ENCODE measurements at places on chromosomes 1 and 21.
A peak's percentile ranks its signal among the peaks of the same experiment; 100 is the strongest.

- no peak for DNase-seq
Measured at GRCh38 chr21:27114111-27114510, 147.2 kb upstream of the ADAMTS5 start.

- DNase-seq: no peak
Measured at GRCh38 chr1:181043025-181043888, 9.5 kb downstream of the MR1 start.

DNA sequence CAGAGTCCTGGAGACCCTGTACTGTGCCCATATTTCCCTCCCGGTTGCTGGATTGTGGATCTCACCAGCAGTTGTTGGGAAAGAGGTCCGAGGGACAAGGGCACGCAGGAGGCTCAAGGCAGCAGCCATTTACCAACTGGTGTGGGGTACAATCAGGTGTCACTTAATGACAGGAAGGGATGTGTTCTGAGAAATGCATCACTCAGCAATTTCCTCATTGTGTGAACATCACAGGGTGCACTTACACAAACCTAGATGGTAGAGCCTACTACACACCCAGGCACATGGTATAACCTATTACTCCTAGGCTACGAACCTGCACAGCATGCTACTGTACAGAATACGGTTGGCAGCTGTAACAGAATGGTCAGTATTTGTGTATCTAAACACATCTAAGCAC lies 20.7 kb downstream of the SLC44A3 start:
- no peak for DNase-seq

DNA sequence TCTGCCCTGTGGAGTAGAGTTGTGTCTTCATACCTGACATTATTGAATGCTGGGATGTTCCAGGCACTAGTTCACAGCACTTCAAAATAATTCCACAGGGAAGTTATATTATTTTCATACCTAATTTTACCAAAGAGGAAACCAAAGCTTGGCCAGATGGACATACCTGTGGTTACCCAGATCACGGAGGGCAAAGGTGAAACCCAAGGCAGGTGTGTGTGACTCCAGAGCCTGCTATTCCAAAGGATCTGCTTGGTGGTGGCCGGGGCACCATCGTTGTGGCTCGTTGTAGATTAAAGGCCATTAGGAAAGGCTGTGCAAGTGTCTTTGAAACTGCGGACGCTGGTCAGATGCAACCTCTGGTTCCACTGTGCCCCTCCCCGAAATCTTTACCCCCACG lies 108.6 kb downstream of the ZBTB18 start:
- DNase-seq: no peak

DNA sequence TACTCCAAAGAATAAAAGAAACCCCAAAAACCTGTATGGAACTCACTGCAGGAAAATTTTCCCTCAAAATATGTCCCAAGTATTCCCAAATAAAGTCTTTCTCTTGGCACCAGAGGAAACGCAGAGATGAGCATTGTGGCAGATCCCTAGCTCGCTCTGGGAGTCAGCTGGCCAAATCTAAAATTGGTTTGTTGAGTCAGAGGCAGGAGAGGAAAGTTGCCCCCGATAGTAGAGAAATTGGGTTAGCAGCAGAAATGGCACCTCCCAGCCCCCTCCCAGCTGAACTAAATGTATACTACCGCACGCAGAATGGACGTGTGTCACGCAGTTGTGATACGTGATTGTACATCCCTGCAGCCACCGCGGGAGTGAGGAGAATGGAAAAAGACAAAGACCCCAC lies 39.9 kb upstream of the TARBP1 start:
- DNase-seq: no peak

DNA sequence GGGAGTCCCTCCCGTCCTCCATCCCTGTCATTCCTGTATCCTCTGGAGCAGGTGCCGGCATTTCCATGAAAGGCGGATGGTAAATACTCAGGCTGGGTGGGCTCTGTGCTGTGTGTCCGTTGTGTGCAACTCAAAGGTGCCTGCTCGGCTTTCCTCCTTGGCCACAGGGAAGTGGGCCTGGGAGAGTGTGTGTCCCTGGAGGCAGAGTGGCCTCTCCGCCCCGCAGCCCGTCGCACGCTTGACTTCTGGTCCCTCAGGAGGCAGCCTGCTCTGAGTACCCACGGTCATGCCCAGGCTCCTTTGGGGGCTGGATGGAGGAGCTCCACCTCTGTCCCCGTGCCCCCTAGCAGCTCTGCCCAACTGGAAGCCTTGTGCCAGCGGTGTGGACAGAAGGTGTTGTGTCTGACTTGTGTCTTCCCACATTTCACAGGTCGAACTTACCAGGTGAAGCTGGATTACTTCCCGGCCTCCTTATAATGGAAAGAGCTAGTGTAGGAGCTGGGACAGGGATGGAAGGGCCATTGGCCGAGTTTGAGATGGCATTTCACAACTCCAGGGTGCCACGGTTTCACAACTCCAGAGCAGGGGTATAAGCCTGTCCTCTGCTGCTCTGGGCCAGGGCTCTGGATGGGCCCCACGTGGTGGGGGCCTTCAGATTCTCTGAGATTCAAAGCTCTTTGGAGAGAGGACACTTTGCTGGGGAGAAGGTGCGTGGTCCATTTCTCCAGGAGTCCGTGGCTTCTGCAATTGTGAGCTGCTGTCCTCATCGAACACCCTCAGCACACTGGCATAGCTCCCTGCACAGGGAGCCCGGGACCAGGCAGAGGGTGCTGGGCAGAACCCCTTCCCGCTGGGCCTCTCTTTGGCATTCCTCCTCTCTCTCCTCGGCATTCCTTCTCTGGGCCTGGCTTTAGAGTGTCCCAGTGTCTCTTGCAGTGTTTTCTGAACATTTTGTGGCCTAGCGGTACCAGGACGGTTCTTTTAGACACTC lies 152.7 kb upstream of the COL6A1 start:
- DNase-seq: peak; percentile 11

DNA sequence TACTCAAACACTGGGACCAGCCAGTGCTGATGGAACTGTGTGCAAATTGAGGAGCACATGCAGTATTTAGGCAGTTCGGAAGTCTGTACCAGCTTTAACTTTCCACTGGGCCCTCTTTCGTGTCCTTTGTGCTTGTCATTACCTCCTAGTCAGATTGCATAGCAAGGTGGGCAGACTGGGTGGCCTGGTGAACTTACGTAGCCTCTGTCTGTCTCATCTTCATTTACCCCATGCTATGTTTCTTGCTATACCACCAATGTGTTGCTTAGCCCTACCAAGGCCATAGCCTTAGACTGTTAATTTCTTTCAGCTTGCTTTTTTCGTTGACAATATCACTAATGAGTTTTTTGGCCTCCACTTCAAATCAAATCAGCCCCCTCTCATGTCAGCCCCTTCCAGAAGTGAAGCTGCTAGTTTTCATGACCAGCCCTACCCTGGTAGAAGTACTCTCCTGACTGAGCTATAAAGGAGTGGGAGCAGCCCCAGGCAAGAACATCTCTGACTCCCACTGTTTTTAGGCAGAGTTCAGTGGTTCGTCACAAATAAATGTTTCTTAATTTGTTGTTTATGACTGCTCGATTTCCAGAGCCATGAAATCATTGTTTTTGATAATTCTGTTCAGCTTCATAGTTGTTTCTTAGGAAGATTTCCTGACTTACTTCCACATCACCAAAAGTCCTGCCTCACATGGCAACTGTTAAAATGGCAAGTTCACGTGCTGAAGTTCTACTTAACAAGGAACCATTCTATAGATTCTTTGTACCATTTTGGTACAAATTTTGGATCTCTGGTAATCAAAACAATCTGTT lies 19.3 kb downstream of the PRKACB start:
- peak; percentile 16 for DNase-seq

DNA sequence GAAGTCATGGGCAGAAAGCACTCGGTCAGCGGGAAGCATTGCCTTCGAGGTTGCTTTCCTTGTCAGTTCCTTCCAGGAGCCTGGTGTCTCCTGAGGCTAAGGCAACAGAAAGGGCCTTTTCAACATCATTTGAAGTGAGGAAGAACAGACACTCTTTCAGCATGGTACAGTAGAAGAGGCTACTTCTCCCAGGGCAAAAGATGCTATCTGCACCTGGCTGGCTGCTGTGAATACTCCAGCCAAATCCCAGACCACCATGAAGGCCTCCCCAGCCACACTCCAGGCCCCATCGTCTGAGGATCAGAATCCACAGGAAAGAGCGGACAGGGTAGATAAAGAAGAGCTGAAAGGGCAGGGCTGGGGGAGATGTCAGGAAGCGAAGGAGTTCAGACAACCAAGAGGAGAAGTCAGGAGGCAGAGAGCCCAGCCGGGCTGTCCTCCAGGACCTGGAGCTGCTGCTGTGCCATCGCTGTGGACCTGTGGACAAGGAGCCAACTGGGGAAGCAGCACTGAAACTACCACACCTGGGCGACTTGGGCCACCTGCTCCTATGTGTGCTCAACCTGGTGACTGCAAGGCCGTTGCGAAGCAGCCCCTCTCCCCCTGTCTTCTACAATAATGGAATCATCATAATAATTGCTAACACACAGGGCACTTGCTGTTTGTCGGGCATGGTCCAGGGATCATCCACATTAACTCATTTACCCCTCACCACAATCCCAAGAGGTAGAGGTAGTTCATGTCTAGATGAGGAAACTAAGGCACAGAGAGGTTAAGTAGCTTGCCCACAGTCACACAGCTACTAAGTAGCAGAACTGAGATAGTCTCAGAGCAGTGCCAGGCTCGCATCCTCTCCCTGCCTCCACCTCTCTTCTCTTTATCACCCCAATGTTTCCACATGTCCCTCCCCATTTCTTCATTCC lies 88.0 kb upstream of the ZBTB40 start:
- DNase-seq: no peak

GRCh38 chr1:193533853-193534252 lies 347.4 kb upstream of the B3GALT2 start:
- no peak for DNase-seq

- DNase-seq: peak; percentile 86
Measured at GRCh38 chr1:18926315-18927081, 24.1 kb upstream of the ALDH4A1 start.

- no peak for DNase-seq
Measured at GRCh38 chr1:119204961-119205357, 64.5 kb upstream of the WARS2 start.

- DNase-seq: no peak
Measured at GRCh38 chr1:28195780-28196179, 19.3 kb upstream of the PTAFR start.

DNA sequence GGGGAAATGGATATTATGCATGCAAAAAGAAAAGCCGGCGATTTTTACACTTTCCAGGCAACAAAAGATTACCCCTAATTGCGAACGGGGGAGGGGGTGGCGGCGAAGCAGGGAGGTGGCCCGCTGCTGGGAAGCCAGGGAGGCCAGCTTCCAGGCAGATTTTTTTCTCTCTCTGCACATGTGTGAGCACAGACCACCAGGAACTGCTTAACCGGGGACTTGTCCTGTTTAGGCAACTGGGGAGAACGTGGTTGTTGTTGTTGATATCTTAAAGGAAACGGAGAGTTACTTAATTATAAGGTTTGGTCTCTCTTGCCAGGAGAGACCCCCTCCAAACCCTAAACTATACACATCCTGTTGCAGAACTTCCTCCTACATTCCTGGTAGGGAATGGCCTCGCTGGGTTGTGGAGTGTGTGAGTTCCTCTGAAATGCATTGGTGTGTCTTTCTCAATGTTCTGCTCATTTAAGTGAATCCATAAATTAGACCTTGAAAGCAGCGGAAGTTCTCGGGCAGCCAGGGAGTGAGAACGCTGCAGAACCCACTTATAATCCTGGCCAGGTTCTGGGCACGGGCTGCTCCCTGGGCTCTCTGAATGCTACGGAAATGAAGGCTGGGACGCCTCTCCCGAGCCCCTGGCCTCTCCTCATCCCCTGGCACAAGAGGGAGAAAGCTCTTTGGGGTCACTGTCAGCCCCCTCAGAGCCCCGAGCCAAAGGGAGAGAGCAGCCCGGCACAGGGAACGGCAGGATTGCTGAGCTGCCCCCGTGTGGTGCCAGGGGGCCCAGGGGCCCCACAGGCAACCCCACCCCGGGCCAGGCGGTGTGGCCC lies 250.0 kb downstream of the FOXD2 start:
- DNase-seq: no peak

GRCh38 chr1:186325239-186325638 lies 49.8 kb downstream of the TPR start:
- peak; percentile 30 for DNase-seq

DNA sequence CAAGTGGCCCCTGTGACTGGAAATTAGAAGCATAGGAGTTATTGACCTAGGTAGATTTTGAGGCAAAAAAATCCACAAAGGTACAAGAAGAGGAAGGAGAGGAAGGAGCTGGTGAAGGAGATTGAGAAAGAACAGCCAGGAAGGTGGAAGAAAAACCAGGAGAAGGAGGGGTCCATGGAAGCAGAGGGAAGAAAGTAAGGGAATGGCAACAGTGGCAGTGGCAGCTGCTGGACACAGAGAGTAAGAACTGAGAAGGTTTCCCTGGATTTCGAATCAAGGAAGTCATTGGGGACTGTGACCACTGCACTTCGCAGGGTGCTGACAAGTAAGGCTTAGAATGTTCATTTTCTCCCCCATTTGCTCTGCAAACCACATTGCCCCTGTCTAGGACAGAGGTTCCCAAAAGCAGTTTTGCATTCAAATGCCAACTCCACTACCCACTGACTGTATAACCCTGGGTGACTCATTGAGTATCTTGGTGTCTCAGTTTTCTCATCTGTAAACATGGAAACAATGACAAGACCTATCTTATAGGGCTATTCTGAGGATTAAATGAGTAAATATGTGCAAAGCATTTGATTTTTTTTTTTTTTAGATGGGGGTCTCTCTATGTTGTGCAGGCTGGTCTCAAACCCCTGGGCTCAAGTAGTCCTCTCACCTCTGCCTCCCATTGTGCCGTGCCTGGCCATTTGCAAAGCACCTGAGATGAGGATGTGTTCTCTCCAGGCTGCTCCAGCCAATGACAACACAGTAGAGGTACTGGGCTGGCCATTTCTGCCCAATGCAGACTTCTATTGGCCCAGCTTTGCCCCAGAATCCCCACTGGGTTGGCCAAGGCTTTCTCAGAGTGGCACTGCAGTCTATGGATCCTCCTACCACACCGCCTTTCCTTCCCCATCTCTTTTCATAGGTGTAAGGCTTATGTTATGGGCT lies 9.3 kb upstream of the CAPN2 start:
- DNase-seq: peak; percentile 72

DNA sequence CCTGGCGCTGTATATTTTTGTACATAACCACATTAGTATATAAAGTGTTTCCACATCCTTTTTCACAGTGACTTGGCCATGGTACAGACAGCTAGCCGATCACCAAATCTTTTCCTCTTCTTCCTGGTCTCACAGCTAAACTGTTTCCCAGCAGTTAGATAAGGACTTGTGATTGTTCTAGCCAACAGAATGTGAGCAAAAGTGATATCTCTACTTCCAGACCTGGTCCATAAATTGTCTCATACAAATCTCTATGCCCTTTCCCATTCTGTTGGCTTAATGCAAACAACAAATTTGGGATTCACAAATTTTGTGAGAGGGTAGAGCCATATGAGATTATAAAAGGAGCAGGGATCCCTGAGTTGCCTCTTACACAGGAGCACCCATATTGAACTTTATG lies 19.5 kb downstream of the PAFAH2 start:
- no peak for DNase-seq

GRCh38 chr1:151775894-151776664 lies 12.8 kb upstream of the MRPL9 start:
- DNase-seq: no peak
